NCI-H1694 treated with DMSO at 0.1 percent for 48 hours (cell line): ENCODE measurements at places on chromosomes 7 and 10.

DNA sequence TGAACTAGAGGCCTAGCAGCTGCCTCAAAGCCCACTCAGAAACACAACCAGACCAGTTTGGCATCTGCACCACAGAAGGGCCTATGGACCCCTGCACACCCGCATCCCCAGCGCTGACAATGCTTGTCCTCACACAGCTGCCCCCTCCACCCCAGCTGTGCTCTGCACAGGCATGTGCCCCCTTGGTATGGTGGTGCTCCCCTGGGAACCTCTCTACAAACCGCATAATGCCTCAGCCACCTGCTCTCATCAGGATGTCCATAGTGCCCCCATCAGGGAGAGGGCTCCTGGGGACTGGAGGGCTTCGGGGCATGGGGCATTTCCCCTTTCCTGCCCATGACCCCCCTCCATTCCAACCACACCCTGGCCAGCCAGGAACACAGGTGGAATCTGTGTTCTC lies 347.5 kb downstream of the GRID1 start:
- DNase-seq = no peak

DNA sequence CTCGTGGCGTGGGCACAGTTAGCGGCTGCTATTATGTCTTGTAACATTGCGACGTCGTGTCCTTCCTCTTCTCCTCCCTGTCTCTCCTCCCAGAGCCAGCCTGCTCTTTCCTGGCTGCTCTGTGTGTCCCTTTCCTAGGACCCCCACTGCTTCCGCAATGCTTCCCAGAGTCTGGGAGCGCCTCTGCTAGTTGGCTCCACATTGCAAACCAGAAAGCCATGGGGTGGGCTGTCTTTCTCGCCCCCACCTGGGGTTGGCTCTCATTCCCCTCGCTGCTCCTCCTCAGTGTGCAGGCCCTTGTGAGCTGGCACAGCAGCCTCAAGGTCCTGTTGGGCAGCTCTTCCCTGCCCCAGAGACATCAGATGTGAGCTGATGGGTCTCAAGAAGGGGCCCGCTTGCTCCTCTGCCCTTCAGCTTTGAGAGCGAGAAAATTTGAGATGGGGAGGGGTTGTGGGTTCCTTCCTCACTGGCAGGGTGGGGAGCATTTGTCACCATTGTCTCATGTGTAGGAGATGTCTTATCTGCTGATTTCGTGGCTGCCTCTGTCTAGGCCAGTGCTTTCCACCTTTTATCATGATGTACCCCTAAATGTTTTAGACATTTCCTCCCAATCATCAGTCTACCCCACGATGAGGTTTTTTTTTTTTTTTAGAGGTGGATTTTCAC lies 3.3 kb downstream of the ADAMTS14 start:
- no peak for DNase-seq

GRCh38 chr10:13365831-13366230 lies 17.7 kb upstream of the SEPHS1 start:
- no peak for DNase-seq

DNA sequence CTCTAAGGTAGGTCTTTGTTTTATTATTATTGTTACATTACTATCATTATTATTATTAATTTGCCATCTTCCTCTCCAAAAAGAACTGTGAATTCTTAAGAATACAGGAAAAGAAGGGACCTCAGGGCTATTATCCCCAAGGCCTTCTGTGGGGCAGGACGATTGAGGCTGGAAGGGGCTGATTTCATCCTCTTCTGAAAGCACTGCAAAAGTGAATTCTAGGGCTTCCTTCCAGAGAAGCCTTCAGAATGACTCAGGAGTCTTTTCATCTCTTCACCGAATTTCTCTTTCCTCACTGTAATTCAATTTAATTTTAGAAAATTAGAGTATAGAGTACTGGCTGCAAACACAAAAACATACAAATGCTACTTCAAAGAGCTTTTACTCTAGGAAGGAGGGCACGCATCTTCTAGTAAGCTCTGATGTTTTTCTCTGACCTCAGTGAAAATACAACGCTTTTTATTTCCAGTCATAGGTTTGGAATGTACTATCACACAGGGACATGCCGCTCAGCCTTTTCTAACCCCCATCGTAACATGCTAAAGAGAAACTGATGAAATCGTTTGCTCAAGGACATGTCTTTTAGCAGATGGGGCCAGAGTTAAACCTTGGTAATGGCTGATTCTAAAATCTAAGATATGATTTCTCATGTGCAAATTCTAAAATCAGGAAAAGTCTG lies 280.2 kb upstream of the PITRM1 start:
- DNase-seq = no peak

DNA sequence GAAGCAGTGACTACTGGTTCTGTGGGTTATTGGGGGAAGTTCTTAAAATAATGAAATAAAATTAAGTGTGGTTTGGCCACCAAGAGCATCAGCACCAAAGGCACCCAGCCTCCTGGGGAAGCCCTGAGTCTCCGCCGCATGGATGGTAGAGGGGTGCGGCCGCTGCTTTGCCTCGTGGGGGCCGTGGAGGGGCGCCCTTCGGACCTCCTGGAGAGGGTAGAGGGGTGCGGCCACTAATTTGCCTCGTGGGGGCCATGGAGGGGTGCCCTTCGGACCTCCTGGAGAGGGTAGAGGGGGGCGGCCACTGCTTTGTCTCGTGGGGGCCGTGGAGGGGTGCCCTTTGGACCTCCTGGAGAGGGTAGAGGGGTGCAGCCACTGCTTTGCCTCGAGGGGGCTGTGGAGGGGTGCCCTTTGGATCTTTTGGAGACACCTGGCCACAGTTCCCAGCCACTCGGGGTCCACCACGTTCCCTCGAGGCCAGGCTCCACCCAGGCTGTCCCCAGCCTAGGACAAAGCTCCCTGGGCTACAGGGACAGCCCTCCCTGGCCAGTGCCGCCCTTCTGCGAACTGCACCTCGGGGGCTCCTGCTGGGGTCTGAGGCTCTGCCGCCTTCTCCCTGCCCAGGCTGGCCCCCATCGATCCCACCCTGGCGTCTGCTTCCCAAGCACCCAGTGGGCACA lies 535.1 kb downstream of the PTPRN2 start:
- no peak for DNase-seq

DNA sequence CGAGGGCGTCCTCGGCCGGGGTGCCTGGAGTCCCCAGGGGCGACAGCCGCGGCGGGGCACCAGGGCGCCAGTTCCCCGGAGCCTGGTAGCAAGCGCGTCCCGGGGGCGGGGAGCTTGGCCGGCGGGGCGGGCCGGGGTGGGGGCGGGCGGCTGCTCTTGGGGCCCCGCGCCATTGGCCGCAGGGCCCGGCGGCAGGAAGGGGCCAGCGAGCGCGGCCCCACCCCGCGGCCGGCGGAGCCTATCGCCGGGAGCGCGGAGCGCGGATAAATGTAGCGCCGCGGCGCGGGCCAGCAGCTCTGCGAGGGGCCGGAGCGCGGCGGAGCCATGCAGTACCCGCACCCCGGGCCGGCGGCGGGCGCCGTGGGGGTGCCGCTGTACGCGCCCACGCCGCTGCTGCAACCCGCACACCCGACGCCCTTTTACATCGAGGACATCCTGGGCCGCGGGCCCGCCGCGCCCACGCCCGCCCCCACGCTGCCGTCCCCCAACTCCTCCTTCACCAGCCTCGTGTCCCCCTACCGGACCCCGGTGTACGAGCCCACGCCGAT lies at the start of gene HHEX:
Gene HHEX (plus strand): TSS at position 293 of the 548 bp plus-strand sequence. CDS start 32 bp downstream, at position 325.
- peak; percentile 3 for DNase-seq

DNA sequence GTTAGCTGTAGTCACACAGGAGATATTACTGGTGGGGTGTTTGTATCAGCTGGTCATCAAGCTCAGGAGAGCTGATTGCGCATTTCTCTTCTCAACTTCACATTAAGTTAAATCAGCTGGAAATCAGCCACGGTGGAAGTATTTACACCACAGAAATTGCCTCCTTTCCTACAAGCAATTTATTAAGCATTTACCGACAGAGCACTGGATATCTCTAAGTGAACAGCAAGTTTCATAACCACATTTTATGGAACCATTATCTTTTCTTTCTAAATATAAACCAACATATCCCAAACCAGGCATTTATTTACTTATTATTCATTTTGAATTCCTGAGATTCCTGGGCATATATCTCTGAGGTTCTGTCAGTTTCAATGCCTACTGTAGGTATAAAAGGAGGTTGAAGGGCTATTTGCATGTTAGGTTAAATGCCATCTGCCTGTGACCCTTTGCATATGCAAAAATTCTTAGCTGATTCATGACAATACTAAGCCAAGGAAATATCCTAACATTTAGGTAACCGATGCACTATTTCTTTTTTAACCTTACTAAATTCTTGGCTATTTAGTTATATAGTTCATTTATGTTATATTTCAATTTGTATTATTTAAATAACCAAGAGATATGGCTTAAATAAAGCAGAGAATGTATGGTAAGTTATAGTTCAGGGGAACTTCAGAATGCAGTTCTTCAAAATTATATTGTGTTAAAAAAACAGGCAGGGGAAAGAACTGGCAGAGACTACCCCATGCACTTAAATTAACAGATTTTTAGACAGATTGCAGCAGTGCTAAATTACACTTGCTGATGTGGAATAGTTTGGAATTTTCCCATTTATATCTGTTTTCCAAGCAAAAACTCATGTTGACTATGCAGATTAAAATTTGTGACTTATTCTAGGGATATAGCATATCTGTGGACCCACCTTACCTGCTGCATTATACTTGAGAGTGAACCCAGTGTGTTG lies 56.8 kb downstream of the DYNC1I1 start:
- DNase-seq = no peak

DNA sequence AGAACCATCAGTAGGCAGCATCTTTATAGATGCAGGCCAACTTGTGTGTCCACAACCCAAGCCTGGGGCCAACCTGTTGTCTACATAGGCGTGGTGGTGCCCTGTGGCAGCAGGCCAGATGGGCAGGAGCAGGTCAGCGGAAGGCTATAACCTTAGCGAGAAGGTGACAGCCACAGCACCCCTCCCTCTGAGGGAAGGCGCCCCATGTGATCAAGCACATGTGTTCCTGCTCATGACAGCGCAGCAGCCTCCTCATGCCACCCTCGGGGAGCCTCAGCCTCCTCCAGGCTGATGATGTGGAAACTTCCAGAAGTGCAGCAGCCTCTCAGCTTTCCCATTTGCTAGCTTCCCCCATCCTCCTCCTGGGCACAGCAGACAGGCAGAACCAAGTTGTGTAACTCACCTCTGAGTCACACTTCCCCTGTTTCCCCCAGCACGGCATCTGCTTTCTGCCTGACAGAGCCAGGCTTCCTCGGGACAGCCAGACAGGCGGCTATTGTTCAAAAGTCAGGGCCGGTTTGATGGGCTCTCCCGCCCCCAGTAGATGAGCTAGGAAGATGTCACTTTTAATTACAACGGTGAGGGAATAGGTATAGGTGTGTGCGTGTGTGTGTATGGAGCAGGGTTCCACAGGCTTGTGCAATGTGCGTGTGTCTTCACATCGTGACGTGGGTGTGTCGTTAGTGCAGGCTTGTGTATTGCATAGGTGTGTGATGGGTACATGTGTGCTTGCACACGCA lies 312.0 kb upstream of the ZMIZ1 start:
- peak; percentile 11 for DNase-seq

DNA sequence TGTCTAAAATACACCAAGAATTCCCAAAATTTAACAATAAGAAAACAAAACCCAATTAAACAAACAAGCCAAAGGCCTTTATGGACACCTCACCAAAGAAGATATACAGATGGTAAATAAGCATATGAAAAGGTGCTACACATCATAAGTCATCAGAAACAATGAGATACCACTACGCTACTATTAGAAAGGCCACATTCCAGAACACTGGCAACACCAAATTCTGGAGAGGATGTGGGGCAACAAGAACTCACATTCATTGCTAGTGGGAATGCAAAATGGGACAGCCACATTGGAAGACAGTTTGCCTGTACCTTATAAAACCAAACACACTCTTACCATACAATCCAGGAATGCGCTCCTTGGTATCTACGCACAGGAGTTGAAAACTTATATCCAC lies 291.4 kb downstream of the TNS3 start:
- DNase-seq = no peak
